ENCODE measurements at places on chromosomes 1 and 21. TPM values are rescaled to one million over a fixed set of nuclear protein-coding genes. Genes with fewer than 3 reads are reported as not detected.

DNA sequence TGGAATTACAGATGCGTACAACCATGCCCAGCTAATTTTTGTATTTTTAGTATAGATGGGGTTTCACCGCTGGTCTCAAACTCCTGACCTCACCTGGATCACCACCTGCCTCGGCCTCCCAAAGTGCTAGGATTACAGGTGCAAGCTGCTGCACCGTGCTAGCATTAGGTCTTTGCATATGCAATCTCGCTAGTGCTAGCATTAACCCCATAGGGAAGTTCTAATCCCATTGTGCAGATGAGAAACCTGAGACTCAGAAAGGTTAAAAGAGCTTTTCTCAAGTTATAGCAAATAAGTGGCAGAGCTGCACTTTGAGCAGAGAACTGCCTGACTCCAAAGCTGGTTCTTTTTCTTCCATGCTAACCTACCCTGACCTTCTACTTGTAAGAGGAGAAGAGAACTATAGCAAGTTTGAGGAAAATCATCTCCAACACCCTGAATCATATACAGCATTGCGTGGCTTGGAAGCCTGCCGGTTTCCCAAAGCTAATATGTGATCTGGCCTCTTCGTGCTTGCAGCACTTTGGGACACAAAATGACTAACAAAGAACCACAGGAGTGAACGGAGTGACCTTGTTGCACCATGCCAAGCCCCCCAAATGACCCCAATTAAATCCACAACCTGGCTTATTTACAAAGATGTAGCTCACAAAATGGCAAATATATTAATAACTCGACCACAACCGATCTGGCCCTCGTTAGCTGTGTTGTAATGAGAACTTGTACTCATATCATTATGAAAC, 185.1 kb downstream of the TM2D1 start:
- no peak for DNase-seq
- H3K27me3 ChIP-seq = no peaks in the 10 kb centered on the region
- H3K4me3 ChIP-seq = no peak overlapping the region
- no peak overlapping the region for H3K27ac ChIP-seq
- H3K36me3 ChIP-seq = no peaks in the 10 kb centered on the region

- DNase-seq = no peak
- no peaks in the 10 kb centered on the region for H3K4me1 ChIP-seq
- peaks cover 76% of the 10 kb centered on the region for H3K27me3 ChIP-seq
Measured at GRCh38 chr1:46492269-46492853, 2.7 kb downstream of the DMBX1 start.

- no peak overlapping the region for H3K4me3 ChIP-seq
- H3K4me1 ChIP-seq = no peaks in the 10 kb centered on the region
- H3K27ac ChIP-seq = no peak overlapping the region
Measured at GRCh38 chr1:221993444-221993948, 251.6 kb upstream of the DUSP10 start.

GRCh38 chr1:31651089-31651420, 6.4 kb upstream of the PEF1 start:
- no peaks in the 10 kb centered on the region for H3K4me1 ChIP-seq
- no peak for DNase-seq
- no peak overlapping the region for H3K4me3 ChIP-seq
- H3K27ac ChIP-seq = no peak overlapping the region
- no peaks in the 10 kb centered on the region for H3K27me3 ChIP-seq

GRCh38 chr1:115670476-115671175, 28.9 kb downstream of the VANGL1 start:
- no peaks in the 10 kb centered on the region for H3K27me3 ChIP-seq
- peaks cover 32% of the 10 kb centered on the region for H3K36me3 ChIP-seq
- H3K4me3 ChIP-seq = no peak overlapping the region
- no peak for DNase-seq
- H3K27ac ChIP-seq = no peak overlapping the region

- DNase-seq = no peak
- H3K4me3 ChIP-seq = no peak overlapping the region
- H3K27ac ChIP-seq = no peak overlapping the region
- H3K36me3 ChIP-seq = peaks cover 4% of the 10 kb centered on the region
Measured at GRCh38 chr1:100440075-100440809, 87.9 kb downstream of the CDC14A start.

Gene MAST2
- 29.7 TPM for total RNA-seq

All from H9 (cell line).